CD4-positive, alpha-beta T cell (primary cell): ENCODE measurements at places on chromosomes 6 and 20. TPM values are rescaled to one million over a fixed set of nuclear protein-coding genes. Genes with fewer than 3 reads are reported as not detected.

CDS2 gene
- 62.4 TPM for total RNA-seq

SMPD2 gene
- 27.3 TPM for total RNA-seq

C4B gene
- total RNA-seq = 4.0 TPM

RAE1 gene
- 58.8 TPM for total RNA-seq

SLC35D3 gene
- not detected for total RNA-seq
